ENCODE measurements at places on chromosomes 2 and 18.

DNA sequence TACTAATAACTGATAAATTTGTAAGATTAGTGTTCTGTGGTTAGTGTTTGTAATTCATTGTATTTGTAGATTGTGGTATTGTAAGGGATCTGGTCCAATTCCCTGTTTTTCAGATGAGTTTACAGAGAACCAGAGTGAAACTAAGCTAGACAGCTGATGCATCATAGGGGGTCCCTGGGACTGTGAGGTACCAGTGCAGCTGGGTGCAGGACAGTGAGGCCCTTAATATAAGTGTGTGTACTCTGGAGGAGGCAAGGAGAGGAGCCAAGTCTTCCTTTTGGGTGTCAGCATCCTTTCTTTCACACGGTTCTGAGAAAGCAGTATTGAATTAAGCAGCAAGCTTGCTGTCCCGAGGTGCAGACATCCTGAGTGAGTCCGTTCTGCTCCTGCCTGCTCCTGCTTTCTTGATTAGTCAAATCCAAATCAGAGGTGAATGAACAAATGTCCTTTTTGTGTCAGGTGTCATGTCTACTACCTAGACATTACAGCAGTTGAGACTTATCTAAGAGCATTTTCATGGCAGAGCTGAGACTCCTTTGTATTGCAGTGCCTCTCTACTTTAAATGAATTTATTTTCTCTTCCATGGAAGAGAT lies 194.9 kb downstream of the MCFD2 start:
- DNase-seq = no peak

DNA sequence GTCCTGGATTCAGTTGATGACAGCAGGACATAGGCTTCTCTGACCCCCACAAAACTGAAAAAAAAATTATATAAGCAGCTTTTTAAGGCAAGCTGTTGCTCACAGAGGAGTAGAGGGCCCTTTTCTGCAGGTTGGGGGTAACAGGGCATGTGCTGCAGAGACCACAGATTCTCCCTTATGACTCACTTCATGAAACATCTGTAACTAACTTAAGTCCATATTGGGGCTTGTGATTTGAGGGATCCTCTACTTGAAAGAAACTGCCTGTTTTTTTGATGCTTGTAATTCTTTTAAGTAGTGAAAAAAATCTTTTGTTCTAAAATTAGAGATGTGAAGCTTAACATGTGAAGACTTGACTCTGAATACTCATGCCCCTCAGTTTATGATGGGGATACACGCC lies 33.4 kb downstream of the XRCC5 start:
- DNase-seq = no peak

- DNase-seq = no peak
Observed at GRCh38 chr2:203743441-203743981, 37.1 kb downstream of the CD28 start.

DNA sequence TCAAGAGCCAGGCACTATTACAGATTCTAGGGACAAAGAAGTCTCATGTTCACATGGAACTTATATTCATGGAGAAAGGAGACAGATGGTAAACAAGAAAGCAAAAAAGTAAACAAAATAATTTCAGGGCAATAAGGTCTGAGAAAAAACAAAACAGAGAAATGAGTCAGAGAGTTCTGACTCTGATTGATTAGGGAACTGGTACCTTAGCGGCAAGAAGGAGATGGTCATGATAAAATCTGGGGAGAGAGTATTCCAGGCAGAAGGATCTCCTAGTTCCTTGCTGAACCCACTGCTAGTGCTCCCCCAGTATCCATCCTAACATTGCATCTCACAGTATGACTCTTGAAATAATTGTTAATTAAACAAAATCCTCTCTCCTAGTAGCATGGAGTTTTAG lies 161.8 kb upstream of the KLF7 start:
- DNase-seq = no peak

GRCh38 chr2:168120730-168121129 lies 126.7 kb downstream of the STK39 start:
- no peak for DNase-seq

DNA sequence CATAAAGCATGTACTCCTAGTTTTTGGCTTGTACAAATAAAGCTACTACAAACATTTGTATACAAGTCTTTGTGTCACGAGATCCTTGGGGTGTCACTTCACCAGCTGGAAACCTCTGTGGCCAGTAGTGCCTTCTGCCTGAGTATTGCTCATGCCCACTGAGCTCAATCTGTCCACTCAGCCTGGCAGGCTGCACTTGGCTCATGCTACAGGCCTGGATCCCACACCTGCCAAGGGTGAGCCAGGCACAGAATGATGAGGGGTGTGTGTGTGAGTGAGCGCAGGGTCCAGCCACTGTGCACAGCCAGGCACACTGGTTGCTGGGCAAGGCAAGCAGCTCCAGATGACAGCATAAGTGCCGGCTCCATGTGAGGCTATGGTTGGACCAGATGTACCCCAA lies 13.1 kb downstream of the SRD5A2 start:
- DNase-seq = no peak

GRCh38 chr2:2870106-2870505 lies 507.5 kb downstream of the EIPR1 start:
- DNase-seq = no peak

DNA sequence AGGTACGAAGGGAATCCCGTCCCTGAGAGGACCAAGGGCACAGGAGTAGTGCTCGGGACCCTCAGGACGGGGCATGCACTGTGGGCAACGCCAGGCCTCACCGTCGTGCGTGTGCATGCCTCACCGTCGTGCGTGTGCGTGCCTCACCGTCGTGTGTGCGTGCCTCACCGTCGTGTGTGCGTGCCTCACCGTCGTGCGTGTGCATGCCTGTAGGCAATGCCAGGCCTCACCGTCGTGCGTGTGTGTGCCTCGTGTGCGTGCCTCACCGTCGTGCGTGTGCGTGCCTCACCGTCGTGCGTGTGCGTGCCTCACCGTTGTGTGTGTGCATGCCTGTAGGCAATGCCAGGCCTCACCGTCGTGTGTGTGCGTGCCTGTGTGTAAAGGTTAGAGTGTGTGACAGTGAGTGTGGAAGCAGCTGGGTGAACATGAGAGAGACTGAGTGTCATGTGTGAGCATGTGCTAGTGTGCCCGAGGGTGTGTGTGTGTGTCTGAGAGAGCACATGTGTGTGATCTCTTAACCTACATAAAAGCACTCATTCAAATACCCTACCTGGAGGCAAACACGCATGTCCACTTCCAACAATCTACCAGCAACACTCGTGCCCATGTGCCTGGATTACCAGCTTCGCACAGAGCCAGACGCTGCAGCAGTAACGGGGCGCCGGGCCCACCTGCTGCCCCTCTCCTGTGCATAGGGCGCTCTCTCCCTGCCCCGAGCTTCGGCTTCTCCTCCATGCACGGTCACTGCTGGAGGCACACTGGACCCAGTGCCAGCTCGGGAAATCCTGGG lies 36.3 kb downstream of the ZNF516 start:
- DNase-seq = no peak

- DNase-seq = no peak
Observed at GRCh38 chr18:55400081-55400480, 187.9 kb downstream of the TCF4 start.

DNA sequence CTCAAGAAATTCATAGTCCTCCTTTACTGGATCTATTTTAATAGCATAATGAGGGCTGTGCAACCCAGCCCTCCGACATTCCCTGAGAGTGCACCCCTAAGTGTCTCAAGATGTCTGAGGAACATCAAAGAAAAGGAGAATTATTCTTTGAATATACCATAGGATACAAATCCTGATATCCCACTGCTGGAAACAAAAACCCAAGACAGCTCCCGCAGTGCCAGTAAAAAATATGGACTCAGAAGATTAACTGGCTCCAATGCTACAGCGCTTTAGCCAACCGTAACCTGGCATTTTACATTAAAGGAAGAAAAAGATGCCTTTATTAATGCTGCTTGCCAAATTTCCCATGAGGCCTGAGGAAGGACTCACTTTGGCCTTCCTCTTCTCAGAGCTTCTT lies 168.4 kb downstream of the TTC32 start:
- no peak for DNase-seq

GRCh38 chr18:23574611-23575308 lies 11.5 kb downstream of the NPC1 start:
- no peak for DNase-seq

GRCh38 chr2:100214265-100214971 lies 72.0 kb upstream of the AFF3 start:
- no peak for DNase-seq

- no peak for DNase-seq
Observed at GRCh38 chr2:215367662-215368492, 56.0 kb downstream of the ATIC start.

DNA sequence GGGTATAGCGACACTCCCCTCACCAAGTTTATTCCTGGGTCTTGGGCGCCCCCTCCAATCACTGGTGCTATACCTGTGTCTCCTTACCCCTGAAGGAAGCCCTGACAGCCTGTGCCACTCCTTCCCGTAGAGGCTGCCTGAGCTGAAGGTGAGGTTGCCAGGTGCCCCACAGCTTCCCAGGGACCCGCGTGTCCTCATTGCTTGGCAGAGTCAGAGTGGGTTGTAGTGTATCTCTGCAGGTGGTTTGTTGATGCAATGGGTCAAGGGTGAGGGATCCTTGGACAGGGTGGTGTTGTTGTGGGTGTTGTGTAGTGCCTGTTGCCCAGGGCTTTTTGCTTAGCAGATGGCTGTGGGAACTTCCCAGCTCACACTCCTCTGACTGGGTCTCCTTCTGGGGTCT lies 438.7 kb upstream of the FSIP2 start:
- DNase-seq = no peak

GRCh38 chr2:126858991-126859390 lies 39.7 kb upstream of the TEX51 start:
- DNase-seq = no peak

DNA sequence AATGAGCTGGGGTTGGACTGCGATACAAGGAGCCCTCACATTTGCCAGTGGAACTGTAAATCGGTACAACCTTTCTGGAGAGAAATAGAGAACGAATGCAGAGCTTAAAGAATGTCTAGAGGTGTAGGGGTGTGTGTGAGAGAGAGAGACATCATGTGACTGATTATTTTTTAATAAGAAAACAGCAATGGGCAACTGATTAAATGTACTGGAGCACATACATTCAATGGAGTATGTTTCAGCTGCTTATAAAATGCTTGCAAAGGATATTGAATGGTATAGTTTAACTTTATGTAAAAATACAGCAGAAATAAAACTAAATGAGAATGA lies 391 bp upstream of the TMEM17 start:
- no peak for DNase-seq

- no peak for DNase-seq
Observed at GRCh38 chr18:63890237-63890949, 2.9 kb downstream of the SERPINB2 start.

- no peak for DNase-seq
Observed at GRCh38 chr2:95231723-95232122, 24.4 kb downstream of the ZNF892 start.

GRCh38 chr2:32399221-32399620 lies 42.4 kb downstream of the BIRC6 start:
- no peak for DNase-seq

GRCh38 chr2:195049372-195050031 lies 607.5 kb upstream of the SLC39A10 start:
- no peak for DNase-seq

DNA sequence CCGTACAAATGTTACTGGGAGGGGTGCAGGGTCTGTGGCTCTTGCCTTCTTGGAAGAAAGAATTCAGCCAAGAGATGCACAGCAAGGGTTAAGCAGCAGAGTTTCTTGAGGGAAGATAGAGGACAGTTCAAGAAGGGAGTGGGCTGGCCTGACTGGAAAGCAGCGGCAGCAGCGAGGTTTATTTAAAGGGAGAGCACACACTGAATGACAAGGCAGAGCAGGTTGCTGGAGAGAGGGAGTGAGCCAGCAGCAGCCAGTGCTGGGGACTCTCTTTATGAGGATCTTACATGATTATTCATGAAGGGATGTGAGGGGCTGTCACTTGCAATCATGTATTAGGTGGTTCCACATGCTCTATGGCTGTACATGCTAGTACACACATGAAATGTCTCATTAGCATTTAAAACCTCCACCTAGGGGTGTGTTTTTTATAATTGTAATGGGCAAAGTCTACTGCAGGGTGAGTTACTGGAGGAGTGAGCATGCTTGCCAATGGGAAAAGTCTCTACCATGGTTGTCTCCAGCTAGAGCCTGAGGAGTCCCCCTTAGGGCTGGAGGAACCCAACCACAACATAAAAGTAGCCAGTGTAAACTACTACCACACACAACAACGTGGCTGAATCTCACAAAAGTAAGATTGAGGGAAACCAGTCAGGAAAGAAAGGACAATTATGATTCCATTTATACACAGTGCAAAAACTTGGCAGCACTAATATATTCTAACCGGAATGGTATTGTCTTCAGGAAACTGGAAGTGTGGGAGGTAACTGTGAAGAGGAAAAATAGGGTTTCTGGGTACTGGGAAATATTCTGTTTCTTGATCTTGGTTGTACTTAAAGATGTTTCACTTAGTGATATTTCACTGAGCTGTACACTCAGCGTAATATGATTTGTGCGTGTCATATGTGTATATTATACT lies 87.6 kb upstream of the FAM110C start:
- no peak for DNase-seq

GRCh38 chr2:98382086-98382485 lies 35.8 kb downstream of the CNGA3 start:
- DNase-seq = no peak

DNA sequence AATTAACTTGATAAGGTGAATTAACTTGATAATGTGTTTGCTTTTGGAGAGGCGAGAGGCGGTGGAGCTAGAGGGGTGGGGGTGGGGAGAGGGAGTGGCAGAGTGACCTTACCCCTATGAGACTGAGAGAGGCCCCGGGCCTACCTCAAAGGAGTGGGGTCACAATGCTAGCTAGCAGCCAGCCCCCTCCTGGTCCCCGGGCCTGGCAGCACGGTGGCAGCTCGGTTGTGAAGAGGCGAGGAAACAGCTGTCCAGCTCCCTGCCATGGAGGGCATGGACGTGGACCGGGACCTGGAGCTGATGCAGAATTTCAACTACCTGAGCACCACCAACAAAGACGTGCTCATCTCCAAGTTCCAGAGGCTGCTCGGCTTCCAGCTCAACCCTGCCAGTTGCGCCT lies 123.9 kb downstream of the RGPD3 start:
- DNase-seq = no peak

DNA sequence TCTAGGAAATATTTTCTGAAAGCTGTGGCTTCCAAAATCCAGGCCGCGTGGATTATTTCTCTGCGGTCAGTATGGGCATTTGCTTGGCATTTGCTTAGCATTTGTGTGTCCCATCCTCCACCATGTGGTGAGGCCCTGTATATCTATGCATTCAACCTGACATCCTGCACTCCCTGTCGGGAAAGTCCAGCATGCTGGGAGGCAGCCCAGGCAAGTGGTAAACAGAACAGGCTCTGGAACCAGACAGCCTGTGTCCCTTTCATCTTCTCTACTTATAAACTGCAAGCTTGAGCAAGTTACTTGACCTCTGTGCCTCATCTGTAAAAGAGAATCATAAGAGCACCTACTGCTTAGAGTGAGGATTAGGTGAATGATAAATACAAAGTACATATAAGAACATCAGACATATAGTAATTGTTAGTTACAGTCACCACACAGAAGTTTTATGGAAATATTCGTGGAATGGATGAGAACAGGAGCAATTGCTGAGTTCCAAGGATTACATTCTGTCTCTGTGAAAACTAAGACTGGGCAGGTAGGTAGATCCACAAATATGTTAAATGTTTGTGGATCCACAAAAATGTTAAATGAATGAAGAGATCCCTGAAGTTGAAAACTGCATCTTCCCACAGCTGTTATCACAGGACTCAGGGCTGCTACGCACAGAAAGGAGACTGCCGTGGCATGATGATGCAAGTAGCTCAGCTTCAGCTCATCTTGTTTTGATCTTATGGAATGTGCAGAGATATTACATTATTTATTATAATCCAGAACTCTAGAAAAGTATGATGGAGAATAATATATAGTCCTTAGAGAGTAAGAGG lies 317.0 kb upstream of the MMADHC start:
- no peak for DNase-seq

- peak; percentile 88 for DNase-seq
Observed at GRCh38 chr2:28449488-28450395, 46.1 kb upstream of the PLB1 start.

Measured in stimulated activated CD8-positive, alpha-beta memory T cell treated with anti-CD3 and anti-CD28 coated beads, Interleukin-7, amount 100 ng/mL, for 48 hours (primary cell).